ENCODE measurements at places on chromosomes 3 and 15.

GRCh38 chr3:162774613-162775100, 1278.0 kb downstream of the OTOL1 start:
- DNase-seq = no peak

- DNase-seq = no peak
These were observed 100.0 kb upstream of the KBTBD8 start for GRCh38 chr3:66898155-66898554.

DNA sequence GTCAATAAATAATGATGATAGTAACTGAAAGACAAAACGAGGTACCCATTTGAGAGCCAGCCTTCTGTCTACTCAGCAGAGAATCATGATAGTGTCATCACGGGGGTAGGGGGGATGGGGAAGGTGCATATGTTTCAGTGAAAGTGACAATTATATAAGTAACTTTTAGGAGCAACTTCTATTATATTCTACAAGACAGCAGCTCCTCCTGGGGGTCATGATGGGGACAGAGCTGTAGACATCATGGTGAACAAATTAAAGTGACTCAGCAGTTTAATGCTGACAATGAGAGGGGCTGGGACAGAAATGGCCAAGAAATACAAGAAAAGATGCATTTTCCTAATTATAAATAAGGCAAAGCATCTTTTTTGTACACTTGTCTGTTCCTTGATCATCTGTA, 11.8 kb downstream of the CAPN3 start:
- DNase-seq = no peak

GRCh38 chr3:133894353-133895207, 1.1 kb downstream of the RAB6B start:
- DNase-seq = no peak

GRCh38 chr15:66841953-66842681, 140.1 kb downstream of the SMAD6 start:
- DNase-seq = no peak

DNA sequence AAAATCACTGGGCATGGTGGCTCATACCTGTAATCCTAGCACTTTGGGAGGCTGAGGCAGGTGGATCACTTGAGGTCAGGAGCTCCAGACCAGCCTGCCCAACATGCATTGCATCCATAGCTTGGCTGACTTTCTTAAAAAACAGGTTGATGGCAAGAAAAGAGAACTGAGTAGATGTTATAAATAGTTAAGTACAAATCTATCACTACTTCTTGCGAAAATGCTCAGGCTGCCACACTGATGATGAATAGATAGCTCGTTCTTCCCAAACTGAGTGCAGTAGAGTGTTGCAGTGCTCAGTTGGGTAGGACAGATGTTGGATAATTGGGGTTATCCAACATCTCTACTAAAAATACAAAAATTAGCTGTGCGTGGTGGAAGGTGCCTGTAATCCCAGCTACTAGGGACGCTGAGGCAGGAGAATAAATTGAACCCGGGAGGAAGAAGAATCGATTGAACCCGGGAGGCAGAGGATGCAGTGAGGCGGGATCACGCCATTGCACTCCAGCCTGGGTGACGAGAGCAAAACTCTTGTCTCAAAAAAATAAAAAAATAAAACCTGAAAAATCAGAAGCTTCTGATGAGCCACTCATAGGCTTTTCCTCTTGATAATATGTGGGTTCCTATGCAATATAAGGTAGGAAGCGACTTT, 1.2 kb downstream of the BTLA start:
- DNase-seq = no peak

DNA sequence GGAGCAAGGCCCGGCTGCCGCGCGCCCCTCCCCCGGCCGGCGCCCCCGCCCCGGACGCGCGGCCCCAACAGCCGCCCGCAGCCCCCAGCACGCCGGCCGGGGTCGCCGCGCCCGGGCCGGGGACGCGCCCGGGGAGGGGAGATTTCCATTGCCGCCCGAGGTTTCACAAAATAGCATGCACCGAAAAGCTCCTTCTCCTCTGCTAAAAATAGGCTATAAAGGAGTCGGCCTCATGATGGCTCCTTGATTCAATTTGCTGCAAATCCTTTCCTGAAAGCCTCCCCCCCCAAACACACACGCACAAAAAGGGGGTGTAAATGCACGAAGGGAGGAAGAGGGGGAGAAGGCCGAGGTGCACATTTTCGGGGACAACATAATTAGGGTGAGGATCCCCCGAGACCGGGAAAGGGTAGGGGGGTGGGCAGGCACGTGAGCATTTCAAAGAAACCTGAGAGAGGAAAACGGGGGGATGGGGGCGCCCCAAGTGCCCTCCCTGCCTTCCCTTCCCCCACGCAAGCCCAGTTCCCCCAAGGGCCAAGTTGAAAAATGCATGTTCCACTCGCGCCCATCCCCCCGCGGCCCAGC, 734 bp downstream of the TBL1XR1 start:
- DNase-seq = no peak

DNA sequence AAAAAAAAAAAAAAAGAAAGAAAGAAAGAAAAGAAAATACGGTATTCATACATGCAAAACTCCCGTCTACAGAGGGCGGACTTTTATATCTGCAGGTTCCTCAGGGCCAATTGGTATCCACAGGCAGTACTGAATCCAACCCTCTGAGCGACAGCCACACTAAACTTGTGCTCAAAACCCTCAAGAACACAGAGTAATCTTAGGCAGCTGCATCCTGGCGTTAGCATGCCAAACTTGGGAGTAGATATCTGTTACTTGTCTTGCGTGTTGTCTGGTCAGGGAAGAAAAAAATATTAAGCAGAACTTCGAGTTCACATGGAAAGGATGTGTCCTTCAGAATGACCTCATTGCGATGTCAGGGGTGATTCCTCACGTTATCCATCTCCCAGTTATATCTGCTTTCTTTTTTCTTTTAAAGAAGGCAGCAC, 12.8 kb downstream of the SNAP23 start:
- DNase-seq = no peak

DNA sequence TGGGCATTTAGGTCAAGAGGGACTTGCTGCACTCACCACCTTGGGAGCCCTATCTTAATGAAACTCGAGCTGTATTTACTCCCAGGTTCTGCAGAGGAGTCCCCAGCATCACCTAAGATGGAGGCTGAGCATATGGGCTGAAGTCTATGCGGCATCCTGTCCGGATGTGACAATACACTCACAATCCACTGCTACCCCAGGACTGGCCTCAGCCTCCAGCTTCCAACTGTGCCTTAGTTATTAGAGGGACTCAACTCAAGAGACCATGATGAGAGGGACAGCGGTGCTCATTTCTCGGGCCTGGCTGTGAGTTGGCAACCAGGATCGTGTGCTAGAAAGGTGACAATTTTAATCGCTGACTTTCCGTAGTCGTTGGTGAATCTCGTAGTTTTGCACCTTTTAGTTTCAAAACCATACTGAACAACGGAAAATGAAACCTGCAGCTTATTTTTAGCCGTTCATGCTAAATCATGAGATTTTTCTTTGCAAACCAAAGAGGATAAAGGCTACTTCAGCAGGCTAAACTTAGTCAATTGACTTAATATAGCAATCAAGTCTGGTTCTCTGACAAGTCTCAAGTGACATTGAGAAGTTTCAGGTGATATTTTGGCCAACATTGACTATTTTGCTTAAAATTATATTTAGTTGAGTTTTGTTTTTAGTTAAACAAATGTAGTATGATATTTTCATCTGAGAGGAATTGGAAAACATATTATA, 11.1 kb downstream of the ZBTB38 start:
- no peak for DNase-seq

GRCh38 chr3:130841357-130841756, 52.5 kb upstream of the ATP2C1 start:
- no peak for DNase-seq

- no peak for DNase-seq
These were observed 1144.5 kb downstream of the TUSC7 start for GRCh38 chr3:117853923-117854668.

DNA sequence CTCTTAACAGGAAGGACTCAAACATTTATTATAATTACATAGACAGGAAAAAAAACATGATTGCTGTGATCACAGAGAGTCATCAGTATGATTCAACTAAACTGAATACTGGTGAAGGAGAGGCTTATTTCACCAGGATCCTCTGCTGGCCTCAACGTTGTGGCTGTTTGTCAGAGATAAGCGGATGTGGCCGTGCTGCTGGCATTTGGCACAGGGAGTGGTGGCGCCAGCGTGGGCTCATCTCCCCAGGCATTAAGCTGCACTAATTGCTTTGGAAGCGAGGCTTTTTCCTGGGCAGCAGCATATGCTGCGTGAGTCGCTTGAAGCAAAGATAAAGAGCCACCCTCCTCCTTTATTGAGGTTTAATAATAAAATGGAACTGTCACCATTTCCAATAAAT, 306.7 kb downstream of the LRTM1 start:
- DNase-seq = no peak

DNA sequence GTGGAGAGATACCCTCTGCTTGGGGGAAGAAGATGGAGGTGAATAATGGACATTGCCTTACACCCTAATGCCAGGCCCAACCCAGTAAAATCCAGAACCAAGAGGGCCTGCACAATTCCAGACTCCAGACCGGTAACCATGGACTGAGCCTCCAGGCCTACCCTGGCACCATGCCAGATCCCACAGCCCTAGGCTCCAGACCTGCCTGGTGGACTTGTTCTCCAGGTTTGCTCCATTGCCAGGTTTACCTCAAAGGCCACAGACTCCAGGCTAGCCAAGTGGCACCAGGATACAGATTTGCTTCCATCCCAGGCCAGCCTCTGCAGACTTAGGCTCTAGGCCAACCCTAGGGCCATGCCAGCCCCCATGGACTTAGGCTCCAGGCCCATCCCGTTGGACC, 14.0 kb downstream of the PLCH1 start:
- no peak for DNase-seq

DNA sequence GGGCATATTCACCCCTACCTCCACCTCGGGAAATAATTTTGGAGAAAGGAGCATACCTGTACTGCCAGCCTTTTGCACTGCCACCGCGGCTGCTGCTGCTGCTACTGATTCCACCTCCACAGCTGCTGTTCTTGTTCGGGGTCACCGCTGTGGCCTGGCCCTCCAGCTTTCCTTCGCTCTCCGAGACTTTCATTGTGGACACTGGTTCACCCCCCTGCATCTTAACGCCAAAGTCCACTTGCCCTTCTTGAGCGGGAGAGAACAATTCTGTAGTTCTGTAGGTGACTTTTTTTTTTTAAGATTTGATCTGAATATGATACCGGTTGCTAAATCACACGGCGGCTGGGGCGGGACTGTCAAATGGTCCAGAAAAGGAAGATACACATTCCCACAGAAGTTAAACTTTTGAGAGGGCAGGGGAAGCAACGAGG, 701 bp downstream of the OSBPL11 start:
- DNase-seq = no peak

DNA sequence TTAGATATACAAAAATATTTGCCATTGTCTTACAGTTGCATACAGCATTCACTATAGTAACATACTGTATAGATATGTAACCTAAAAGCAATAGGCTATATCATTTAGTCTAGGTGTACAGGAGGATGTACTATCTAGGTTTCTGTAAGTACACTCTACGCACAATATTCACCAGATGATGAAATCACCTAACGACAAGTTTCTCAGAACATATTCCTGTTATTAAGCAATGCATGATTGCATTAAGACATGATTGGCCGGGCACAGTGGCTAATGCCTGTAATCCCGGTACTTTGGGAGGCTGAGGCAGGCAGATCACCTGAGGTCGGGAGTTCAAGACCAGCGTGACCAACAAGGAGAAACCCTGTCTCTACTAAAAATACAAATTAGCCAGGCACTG, 14.5 kb upstream of the PRKCI start:
- DNase-seq = no peak

- no peak for DNase-seq
These were observed 12.4 kb upstream of the CEP152 start for GRCh38 chr15:48823237-48823636.

Measured in stimulated activated CD4-positive, alpha-beta T cell treated with anti-CD3 and anti-CD28 coated beads, Interleukin-4, amount 100 ng/mL, for 4 hours (primary cell).